Globus pallidus (tissue), 1 donor: ENCODE measurements at places on chromosomes 1 and 21.

DNA sequence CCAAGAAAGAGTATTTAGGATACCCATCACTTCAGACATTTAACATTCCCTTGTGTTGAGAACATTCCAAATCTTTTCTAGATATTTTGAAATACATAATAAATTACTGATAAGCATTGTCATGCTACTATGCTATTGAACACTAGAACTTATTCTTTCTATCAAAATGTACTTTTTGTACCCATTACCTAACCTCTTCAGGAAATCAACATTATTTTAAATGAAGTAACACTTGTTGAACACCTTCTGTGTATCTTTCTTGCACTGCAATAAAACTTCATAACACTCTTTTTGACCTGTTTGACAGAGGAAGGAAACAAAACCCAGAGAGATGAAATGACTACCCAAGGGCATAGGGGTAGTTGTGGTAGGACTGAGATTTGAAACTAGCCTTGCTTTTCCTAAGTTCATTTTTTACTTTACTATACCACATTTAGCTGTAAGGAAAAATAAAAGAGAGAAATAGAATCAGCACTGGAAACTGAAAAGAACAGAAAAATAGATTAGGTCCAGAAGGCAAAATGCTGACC lies 99.4 kb downstream of the UCHL5 start:
- DNase-seq = no peak

GRCh38 chr21:32056791-32057190 lies 184.0 kb downstream of the HUNK start:
- no peak for DNase-seq

- DNase-seq = no peak
Observed at GRCh38 chr1:77927414-77927813, 39.0 kb downstream of the NEXN start.

DNA sequence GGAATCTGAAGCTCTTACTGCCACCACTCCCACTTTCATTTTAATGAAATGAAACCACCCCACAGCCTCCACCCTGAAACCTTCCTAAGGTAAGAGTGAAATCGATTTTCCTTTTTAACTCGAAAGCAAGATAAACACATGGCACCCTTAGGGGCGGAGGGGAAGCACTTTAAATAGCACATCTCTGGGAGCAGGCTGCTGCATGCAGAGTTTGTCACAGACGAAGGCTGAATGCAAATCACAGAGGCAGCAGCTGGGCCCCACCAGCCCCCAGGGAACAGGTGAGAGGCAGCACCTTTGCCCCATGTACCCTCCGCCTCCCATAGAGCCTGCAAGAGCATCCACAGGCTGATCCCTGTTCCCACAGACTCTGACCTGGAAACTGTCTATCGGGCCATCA lies 60.0 kb upstream of the GRIK3 start:
- no peak for DNase-seq

GRCh38 chr1:11729498-11730428 lies 6.2 kb upstream of the AGTRAP start:
- DNase-seq = no peak

GRCh38 chr1:169782596-169782995 lies 12.1 kb downstream of the METTL18 start:
- no peak for DNase-seq

- no peak for DNase-seq
Observed at GRCh38 chr1:10515301-10515975, 40.7 kb downstream of the PEX14 start.

GRCh38 chr1:15956150-15956549 lies 19.8 kb downstream of the ZBTB17 start:
- DNase-seq = no peak

DNA sequence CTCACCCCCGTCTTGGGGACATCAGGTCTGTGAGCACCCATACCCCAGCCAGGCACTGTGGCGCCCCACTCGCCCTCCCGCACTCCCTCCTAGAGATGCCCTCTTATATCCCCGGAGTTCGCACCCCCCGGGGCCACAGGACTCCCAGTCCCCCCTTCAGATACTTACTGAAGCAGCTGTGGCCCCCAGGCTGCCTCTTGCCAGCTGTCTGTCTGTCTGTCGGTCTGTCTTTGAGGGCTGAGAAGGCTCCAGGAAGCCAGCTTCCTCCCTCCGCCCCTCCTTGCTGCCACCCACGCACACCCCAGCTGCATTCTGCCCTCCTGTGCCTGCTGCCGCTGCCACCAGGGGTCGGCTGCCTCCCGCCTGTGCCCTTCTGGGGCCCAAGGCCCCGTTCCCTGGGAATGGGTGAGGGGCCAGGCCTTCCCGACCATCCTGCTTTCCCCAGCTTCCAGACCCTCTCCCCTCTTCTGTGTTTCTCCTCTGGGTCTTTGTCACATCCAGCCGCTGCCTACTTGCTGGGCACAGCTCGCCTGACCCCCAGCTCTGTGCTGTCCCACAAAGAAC lies at the start of gene PTPN7:
PTPN7 (minus strand) TSS at position 226 of the 564 bp plus-strand sequence. CDS start 1,200 bp downstream, outside the sequence.
- no peak for DNase-seq

- DNase-seq = no peak
Observed at GRCh38 chr1:36463463-36463802, 751 bp downstream of the MRPS15 start.

- DNase-seq = no peak
Observed at GRCh38 chr21:44955798-44956175, 16.0 kb downstream of the SLX9 start.

- DNase-seq = no peak
Observed at GRCh38 chr1:26748351-26748750, 39.4 kb upstream of the PIGV start.

GRCh38 chr1:47779613-47780012 lies 217.6 kb downstream of the TRABD2B start:
- DNase-seq = no peak

GRCh38 chr21:37647781-37648180 lies 268.5 kb downstream of the KCNJ6 start:
- no peak for DNase-seq

DNA sequence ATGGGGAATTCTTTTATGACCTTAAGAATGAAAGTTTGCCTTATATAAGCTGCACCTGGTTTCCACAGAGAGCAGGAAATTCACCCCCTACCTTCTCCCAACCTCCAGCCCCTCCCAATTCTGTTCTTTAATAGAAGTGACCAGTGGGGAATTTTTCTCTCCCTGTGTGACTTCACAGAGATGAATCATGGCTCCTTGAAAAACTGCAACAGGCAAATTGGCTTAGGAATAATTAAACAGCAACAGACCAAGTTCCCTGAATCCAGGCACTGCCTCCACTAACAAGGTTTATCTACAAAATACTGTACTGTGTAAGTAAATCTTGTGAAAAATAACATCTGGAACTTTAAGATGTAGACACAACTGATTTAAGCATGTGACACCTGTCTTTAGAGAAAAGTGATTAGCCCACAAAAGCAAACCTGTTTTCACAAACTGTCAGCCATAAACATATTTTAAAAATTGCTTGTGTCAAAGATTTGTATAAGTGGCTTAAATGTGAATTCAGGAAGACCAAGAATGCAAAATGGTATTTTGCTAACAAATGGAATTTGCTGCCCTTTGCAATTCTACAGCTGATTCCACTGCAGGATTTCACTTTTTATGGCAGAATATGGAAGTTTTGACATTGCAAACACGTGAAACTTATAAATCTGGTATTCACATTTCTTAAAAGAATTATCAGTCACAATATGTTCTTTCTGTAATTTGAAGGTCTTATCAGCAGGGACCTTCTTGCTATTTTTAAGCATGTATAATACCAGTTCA lies 54.0 kb downstream of the ALG14 start:
- no peak for DNase-seq

DNA sequence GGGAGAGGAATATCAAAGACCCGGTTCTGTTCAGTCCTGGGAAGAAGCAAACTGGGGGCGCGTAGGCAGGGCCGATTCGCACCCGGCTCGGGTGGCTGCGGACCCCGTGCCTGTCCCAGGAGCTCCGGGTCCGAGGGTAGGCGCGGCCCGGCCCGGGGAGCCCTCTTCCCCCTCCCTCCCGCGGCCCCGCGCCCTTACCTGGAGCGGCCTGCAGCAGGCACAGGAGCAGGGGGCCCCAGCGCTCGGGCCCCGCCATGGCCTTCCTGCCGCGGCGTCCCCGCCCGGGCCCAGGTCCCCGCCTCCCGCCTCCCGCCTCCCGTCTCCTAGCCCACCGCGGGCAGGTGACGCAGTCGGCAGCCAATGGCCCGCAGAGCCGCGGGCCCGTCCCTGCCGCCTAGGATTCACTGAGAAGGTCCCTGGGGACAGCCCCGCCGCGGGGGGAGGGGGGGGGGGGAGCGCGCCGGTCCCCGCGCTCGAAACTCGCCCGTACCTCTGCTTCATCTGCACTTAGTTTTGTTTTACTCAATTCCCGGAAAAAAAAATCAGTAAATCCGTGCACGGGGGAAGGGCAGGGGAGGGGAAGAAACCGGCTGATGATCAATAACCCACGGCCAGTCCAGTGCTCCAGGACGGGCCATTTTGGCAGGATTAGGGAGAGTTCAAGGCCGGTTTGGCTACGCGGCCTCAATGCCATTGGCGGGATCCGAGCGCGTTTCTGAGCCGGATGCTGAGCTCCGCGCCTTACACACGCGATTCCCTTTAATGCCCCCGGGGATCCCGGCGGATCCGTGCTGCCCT lies at the start of gene IFNLR1:
IFNLR1 (minus strand) TSS at position 297 of the 798 bp plus-strand sequence; CDS start at position 256, 41 bp downstream.
- no peak for DNase-seq

DNA sequence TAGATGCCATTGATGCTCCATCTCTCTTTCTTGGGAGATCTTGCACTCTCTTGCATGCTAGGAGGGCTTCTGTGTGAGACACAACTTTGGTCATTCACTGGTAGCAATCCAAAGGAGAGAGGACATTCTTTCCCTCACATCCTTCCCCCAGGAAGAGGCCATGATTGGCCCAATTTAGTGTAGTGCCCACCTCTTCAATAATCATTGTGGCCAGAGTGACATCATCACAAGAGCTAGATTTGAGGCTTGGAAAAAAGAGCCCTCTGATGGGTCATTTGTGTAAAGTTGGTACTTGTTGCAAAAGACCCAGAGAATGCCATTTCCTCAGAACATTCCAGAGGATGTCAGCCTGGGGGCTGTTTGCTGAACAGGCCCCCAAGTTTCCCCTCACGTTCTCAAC lies 30.2 kb downstream of the S100A6 start:
- DNase-seq = no peak

GRCh38 chr1:221987860-221988520 lies 246.1 kb upstream of the DUSP10 start:
- DNase-seq = no peak

DNA sequence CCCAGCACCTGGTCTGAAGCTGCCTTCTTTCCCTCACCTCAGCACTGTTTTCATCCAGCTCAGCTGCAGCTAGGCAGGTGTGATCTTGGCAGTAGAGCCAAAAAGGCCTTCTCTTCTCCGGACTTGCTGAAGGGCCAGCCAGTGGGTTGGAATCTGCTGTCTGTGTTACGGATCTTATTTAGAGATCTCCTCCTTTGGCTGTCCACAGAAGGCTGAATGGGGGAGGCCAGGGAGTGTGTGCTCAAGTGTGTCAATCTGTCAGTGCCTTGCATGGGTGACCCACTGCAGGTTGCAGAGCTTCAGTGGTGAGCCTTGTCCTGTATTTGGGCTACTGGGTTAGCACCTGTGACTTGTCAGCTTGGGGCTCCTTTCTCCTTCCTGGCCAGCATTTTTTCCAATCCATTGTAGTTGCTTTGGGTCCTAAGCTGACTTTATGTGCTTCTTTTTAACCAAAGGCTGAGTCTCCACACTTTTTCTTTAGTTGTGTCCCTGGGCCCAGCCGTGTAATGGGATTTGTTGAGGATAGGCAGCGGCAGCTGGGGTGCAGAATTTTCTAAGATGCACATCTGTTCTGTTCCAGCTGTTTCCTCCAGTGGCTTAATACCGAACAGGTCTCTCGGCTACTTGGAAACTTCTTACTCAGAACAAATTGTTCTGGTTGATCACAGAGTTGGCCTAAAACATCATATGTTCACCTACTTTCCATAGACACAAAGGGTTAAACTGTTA lies 126.8 kb downstream of the PEX14 start:
- no peak for DNase-seq

GRCh38 chr1:62384276-62385005 lies 52.4 kb upstream of the USP1 start:
- DNase-seq = peak; percentile 43
